ENCODE measurements at places on chromosomes 7 and 10.

DNA sequence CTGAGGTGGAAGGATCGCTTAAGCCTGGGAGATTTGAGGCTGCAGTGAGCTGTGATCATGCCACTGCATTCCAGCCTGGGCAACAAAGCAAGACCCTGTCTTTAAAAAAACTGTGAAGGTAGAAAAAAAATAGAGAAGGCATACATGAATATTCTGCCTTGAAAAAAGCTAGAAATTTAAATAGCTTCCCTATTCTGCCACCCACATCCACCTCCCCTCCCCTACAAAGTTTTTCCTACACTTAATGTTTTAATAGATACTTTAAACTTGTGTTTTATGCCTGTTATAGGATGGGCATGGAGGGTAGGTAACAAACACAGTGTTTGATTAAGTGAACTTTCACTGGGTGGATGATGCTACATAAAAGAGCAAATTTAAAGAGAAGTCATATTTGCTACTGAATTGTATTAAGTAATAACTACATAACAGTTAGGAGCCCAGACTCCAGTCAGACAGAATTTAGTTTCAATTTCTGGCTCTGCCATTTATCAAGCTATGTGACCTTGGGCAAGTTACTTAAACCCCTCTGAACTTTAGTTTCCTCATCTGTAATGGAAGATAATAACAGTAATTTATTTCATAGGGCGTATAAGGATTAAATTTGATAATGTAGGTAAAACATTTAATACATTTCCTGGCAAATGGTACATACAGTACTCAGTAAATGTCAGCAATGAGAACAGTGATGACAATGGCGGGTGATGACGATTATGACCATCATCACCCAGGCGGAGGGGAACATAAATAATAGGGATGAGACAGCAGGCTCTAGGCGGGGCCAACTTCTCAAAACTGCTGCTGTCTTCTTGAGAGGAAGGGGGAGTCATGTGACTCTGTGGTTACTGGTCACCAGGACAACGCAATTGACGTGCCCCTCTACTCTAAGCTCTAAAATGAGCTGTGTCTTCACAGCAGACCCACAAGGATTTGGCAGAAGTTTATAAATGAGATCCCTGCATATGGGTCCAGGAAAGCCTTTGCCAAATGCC lies 15.8 kb downstream of the DNMBP start:
- peak; percentile 50 for DNase-seq

DNA sequence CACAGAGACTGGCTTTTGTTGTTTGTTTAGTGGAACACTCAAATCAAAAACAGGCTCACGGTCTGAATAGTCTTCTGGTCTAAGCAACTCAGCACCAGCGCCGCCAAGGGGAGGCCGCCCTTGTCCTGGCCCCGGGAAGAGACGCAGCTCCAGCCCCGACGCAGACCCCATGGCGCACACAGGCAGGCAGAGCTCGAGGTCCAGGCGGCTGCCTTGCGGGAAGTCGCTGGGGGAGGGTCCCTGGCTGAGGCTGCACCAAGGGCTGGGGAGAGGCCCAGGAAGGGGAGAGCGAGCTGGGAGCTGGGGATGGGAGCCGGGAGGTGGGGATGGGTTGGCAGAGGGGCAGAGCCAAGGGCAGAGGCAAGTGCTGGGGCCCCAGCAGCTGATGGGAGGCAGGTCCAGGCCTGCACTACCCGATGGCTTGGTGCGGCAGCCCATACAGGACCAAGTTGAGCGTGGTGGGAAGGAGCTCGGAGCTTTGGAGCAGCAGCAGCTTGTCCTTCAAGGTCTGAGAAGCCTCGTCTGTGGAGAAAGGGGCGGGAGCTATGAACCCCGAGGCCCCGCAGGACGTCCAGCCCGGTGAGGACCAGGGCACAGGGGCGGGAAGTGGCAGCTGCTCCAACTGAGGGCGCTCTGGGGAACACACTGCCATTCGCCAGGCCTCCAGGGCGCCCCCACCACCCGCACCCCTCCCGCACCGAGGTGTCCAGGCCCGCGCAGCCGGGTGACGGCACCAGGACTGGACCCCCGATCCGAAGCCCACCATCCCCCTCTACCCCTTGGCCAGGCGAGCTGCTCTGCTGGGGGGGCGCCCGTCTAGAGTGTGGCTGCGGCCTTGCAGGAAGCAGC lies 22.7 kb upstream of the NKX6-2 start:
- no peak for DNase-seq

DNA sequence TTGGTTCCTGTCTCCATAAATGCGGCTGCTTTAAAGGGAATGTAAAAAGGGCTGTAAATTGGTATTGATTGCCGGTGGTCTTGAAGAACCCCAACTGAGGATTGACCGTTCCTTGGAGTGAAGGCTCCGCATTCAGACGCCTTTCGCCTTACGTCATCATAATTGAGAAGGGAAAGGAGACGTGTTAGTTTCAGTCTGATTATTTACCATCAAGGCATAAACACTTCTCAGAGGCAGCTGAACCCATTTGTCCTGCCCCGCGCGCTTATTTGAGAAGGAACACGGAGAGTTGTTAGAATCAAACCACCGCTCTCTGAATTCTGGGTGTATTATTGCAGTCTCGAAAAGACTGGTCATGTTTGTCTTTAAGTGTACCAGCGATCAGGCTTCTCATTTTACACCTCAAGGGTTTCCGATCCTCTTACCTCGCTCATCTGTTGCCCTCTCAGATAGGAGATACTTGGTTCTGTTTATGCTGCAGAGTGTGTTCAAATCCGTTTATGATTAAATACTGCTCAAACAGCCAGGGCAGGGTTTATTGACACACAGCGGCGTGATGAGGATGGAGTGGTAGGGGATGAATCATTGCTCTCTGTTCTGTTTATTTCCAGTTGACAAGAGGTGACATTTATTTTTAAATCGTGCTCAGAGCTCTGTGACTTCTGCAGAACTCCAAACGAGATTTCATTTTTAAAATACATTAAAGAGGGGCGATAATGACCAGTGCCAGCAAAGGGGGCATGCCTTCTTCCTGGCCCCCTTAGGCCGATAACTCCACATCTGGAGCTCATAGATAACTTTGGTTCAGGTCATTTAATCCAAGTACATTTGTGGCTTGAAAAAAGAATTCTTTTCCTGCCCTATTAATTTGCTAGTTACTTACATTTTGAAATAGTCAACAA lies 30.4 kb downstream of the FOXK1 start:
- DNase-seq = no peak

DNA sequence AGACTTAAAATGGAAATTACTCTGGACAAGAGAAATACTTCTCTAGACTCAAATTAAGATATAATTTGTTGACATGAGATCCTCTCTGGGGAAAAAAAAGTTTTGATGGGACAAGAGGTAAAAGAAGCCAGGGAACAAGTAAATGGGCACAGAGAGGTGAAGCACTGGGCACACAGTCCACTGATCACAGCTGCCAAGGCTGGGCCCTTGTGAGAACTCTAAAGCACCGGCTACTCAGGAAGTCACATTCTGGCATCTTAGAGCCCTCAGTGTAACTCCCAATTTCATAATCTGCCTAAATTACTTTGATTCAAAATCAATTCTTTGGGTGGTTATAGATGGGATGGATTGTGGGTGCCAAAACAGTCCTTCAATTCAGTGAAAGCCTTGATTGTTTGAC lies 123.2 kb upstream of the CACNA2D1 start:
- no peak for DNase-seq

- DNase-seq = no peak
These were observed 4.4 kb downstream of the PRKAR2B start for GRCh38 chr7:107048783-107049418.

- DNase-seq = no peak
These were observed 105.8 kb downstream of the ARHGAP22 start for GRCh38 chr10:48498940-48499510.

GRCh38 chr10:86205306-86206239 lies 161.0 kb downstream of the GRID1 start:
- no peak for DNase-seq
